Stimulated activated CD4-positive, alpha-beta T cell treated with anti-CD3 and anti-CD28 coated beads, Interleukin-12 subunit alpha, Interleukin-12 subunit beta, amount 100 ng/mL, for 24 hours (primary cell): ENCODE measurements at places on chromosomes 4 and X.

DNA sequence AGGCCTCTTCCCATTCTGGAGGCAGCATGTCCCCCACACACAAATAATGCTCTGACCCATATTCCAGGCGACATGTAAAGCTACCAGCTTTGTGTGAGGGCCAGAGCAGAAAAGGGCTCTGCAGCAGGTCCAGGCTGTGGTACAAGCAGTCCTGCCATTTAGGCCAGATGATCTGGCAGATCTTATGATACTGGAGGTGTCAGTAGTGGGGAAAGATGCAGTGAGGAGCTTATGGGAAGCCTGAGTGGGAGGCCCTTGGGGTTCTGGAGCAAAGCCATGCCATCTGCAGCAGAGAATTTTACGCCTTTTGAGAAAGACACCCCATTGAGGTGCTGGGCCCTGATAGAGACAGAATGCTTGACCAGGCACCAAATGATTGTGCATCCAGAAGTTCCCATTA, 7.7 kb downstream of the SYN1 start:
- no peak for DNase-seq

DNA sequence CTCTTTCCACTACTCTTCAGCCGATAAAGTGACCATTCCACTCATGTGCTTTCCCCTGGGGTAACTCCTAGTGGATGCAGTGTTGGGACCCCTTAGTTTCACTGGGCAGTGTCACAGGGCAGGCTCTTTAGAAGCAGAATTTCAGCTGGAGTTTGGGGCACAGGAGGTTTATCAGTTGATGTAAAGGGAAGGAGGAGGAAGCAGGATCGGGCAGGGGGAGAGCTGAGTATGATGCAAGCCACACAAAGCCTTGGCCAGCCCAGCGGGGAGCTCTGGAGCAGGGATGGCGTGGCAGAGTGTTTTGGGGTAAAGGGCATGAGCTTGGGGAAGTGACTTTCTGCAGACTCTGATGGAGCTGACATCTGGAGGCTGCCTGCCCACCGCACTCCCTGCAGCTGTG, 19.3 kb downstream of the WDR13 start:
- DNase-seq, result no peak

GRCh38 chrX:46791927-46792809, 33.2 kb upstream of the SLC9A7 start:
- no peak for DNase-seq

- DNase-seq, result no peak
Observed at GRCh38 chr4:128376303-128376702, 88.7 kb upstream of the PGRMC2 start.

- no peak for DNase-seq
Observed at GRCh38 chr4:169158861-169159260, 111.9 kb downstream of the SH3RF1 start.

GRCh38 chrX:17986977-17987376, 125.9 kb upstream of the RAI2 start:
- no peak for DNase-seq

GRCh38 chrX:125289920-125290319, 29.8 kb upstream of the TEX13C start:
- DNase-seq, result no peak

DNA sequence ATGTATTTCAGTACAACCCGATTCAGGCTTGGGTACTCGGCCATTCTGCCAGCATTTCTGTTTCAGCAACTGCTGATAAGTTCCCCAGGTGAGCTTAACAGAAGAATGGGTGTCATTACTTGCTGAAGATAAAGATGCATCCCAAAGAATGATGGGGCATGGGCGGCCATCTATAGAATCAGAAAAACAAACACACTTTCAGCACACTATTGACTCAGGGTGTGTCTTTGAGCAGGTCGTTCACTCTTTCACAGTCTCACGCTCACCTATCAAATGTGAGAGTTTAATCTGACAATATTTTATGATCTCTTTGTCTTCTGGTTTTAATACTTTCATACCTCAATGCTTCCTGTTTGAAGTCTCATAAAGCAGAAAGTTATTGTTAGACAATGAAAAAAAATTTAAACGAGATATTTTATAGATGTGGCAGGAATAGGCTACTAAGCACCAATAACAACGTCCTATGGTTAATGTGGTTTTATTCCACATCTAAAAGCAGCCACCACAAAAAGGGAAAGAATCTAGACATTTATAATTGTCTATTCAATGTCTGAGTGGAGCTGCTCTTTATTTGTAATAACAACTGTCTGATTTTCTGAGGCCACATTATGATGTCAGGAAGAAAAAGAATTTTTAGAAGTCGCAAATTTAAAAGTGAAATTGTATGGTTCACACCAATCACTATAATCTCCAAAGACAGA, 17.0 kb downstream of the GASK1B start:
- DNase-seq, result no peak
